Effector memory CD8-positive, alpha-beta T cell (primary cell): ENCODE measurements at places on chromosomes 4 and X.

GRCh38 chr4:95288552-95288951 is 260.2 kb downstream of the UNC5C start:
- H3K27me3 ChIP-seq, result no peaks in the 10 kb centered on the region
- H3K36me3 ChIP-seq, result no peaks in the 10 kb centered on the region
- no peak overlapping the region for H3K4me3 ChIP-seq

DNA sequence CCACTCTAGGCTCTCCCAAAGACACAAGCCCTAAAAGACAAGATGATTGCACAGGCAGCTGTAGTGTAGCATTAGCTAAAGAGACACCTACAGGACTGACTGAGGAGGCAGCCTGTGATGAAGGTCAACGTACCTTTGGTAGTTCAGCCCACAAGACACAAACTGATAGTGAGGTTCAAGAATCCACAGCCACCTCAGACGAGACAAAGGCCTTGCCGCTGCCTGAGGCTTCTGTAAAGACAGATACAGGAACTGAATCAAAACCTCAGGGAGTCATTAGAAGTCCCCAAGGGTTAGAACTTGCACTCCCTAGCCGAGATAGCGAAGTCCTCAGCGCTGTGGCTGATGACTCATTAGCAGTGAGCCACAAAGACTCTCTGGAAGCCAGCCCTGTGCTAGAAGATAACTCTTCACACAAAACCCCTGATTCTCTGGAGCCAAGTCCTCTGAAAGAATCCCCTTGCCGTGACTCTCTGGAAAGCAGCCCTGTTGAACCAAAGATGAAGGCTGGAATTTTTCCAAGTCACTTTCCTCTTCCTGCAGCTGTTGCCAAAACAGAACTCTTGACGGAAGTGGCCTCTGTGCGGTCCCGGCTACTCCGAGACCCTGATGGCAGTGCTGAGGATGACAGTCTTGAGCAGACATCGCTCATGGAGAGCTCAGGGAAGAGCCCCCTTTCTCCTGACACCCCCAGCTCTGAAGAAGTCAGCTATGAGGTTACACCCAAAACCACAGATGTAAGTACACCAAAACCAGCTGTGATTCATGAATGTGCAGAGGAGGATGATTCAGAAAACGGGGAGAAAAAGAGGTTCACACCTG is 306.3 kb downstream of the ANK2 start:
- peak overlapping the region; percentile 73 for H3K4me3 ChIP-seq
- no peaks in the 10 kb centered on the region for H3K36me3 ChIP-seq
- peak; percentile 35 for DNase-seq
- peak overlapping the region; percentile 77 for H3K27ac ChIP-seq
- H3K27me3 ChIP-seq, result no peaks in the 10 kb centered on the region
- peaks cover 23% of the 10 kb centered on the region for H3K4me1 ChIP-seq

GRCh38 chrX:47458528-47458927 is 24.5 kb downstream of the ZNF41 start:
- peaks cover 37% of the 10 kb centered on the region for H3K36me3 ChIP-seq
- H3K27ac ChIP-seq, result peak overlapping the region; percentile 79
- H3K4me1 ChIP-seq, result peaks cover 13% of the 10 kb centered on the region
- DNase-seq, result peak; percentile 28

DNA sequence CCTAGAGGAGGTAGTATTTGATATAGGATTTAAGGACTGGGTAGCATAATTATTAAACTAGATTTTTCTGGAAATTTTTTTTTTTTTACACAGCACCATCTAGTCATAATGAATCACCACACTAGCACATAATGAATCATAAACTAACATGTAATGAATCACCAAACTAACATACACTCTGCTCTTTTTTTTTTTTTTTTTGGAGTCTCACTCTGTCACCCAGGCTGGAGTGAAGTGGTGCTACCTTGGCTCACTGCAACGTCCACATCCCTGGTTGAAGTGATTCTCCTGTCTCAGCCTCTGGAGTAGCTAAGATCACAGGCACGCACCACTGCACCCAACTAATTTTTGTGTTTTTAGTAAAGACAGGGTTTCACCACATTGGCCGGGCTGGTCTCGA is 92.5 kb downstream of the FAM13A start:
- peaks cover 6% of the 10 kb centered on the region for H3K27me3 ChIP-seq
- H3K36me3 ChIP-seq, result no peaks in the 10 kb centered on the region
- H3K4me3 ChIP-seq, result no peak overlapping the region
- no peak for DNase-seq
- H3K4me1 ChIP-seq, result no peaks in the 10 kb centered on the region
- no peak overlapping the region for H3K27ac ChIP-seq

GRCh38 chrX:20372533-20372932 is 105.8 kb upstream of the RPS6KA3 start:
- DNase-seq, result no peak
- no peak overlapping the region for H3K27ac ChIP-seq
- peaks cover 2% of the 10 kb centered on the region for H3K4me1 ChIP-seq
- H3K36me3 ChIP-seq, result no peaks in the 10 kb centered on the region
- no peaks in the 10 kb centered on the region for H3K27me3 ChIP-seq

GRCh38 chr4:53786632-53787031 is 195.3 kb upstream of the LNX1 start:
- H3K4me3 ChIP-seq, result no peak overlapping the region
- H3K4me1 ChIP-seq, result no peaks in the 10 kb centered on the region
- no peaks in the 10 kb centered on the region for H3K36me3 ChIP-seq
- no peak overlapping the region for H3K27ac ChIP-seq

DNA sequence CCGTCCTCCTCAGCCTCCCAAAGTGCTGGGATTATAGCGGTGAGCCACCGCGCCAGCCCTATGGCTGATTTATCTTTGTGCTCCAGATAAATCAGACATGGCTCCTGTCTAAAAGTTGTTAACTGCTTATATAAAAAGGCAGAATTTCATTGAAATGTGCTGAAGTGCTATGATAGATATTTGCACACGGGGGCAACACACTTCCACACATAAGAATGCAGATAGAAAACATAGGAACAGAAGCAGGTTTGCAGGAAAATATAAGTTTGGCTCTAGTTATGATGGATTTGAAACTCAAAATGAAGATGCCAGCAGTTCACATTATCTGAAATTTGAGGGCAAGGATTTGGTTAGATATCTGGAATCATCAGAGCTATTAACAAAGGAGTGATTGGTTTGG is 163.1 kb upstream of the SLITRK2 start:
- no peaks in the 10 kb centered on the region for H3K27me3 ChIP-seq
- no peaks in the 10 kb centered on the region for H3K4me1 ChIP-seq
- H3K36me3 ChIP-seq, result no peaks in the 10 kb centered on the region
- no peak for DNase-seq
- no peak overlapping the region for H3K27ac ChIP-seq
- H3K4me3 ChIP-seq, result no peak overlapping the region

- H3K27ac ChIP-seq, result no peak overlapping the region
- no peaks in the 10 kb centered on the region for H3K36me3 ChIP-seq
- no peak overlapping the region for H3K4me3 ChIP-seq
- no peak for DNase-seq
- H3K27me3 ChIP-seq, result no peaks in the 10 kb centered on the region
Measured at GRCh38 chr4:85498068-85498733, 23.3 kb downstream of the ARHGAP24 start.

DNA sequence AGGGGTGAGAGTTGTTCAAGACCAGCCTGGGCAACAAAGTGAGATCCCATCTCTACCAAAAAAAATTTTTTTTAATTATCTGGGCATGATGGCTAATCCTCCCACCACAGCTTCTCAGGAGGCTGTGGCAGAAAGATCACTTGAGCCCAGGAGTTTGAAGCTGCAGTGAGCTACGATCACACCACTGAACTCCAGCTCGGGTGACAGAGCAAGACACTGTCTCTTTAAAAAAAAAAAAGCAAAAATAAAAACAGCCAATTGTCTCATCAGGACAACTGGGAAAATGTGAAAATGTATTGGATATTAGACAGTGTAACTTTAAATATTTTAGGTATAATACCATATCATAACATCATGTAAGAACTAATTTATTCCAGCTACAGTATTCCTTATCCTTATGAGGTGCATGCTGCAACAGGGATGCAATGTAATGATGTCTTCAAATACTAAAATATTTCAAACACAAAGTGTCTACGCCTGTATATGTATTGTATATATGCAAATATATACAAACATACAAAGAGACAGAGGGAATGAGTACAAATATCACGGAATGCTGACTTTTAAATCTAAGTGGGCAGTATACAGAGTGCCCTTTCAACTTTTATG is 17.2 kb downstream of the FAM13A start:
- DNase-seq, result no peak
- no peaks in the 10 kb centered on the region for H3K36me3 ChIP-seq
- H3K27me3 ChIP-seq, result peaks cover 24% of the 10 kb centered on the region
- no peak overlapping the region for H3K4me3 ChIP-seq
- H3K4me1 ChIP-seq, result no peaks in the 10 kb centered on the region

DNA sequence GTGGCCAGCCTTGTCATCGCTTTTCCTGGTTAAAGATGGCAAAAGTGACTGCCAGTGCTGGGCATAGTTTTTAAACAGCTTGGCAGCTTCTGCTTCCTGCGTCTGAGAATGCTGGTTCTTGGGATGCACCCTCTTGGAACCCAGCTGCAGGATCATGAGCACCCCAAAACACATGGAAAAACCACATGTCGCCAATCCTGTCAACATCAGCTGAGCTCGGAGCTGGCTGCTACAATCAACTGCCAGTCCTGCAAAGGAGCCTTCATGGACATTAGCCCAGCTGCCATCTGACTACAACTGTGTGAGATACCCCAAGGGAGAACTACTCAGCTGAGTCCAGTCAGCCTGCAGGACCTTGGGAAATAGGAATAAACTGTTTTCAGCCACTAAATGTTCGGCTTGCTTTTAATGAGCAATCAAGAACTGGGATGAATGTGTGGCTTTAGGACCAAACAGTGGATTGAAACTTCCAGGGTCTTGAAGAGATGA is 31.0 kb downstream of the OSTC start:
- H3K4me3 ChIP-seq, result no peak overlapping the region
- peak overlapping the region; percentile 79 for H3K27ac ChIP-seq
- H3K27me3 ChIP-seq, result no peaks in the 10 kb centered on the region
- no peaks in the 10 kb centered on the region for H3K4me1 ChIP-seq
- no peak for DNase-seq

DNA sequence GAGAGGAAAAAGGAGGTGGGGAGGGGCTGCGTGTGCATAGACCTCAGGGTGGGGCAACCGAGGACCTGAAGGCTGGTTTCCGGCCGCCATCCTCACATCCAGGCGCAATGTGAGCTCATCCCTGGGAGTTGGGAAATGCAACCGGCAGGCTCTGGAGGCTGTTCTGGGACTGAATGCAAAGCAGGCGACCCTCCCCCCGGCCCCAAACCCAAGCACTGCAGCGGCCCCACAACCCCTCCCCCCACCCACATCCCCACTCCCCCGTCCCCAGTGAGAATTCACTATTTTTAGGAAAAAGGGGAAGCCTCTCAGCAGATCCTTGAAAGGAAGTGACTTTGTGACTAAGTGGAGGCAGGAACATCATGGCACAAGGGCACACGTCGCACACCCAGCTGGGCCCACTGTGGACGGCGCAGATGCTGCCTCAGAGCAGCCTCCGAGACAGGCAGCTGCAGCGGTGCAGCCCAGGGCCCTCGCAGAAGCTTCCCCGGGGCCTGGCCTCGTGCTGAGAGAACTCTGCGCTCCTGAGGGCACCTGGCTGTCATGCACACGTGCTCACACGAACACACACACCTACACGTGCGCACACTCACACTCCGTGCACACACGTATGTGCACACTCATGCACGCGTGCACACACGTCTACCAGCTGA is 1.3 kb upstream of the PDE6B start:
- no peaks in the 10 kb centered on the region for H3K27me3 ChIP-seq
- no peaks in the 10 kb centered on the region for H3K36me3 ChIP-seq
- no peaks in the 10 kb centered on the region for H3K4me1 ChIP-seq
- no peak overlapping the region for H3K4me3 ChIP-seq
- no peak overlapping the region for H3K27ac ChIP-seq

DNA sequence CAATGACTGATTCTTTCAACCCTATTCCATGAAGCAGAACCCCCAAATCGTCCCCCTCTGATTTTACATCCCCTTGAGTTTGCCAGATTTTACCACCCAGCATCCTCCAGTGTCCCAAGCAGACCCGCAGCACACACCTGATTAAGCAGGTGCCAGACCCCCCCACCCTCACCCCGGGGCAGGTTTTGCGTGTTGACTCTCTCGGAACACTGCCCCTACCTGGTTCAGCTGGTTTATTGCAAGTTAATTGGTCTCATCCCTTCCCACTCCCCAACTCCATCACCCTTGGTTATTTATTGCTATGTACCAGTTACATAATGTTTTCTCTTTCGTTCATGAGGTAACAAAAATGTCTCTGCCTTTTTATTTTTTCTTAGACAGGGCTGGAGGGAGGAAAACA is 258.4 kb downstream of the BCOR start:
- DNase-seq, result no peak
- H3K36me3 ChIP-seq, result no peaks in the 10 kb centered on the region
- no peaks in the 10 kb centered on the region for H3K4me1 ChIP-seq
- no peaks in the 10 kb centered on the region for H3K27me3 ChIP-seq
- H3K4me3 ChIP-seq, result no peak overlapping the region
- H3K27ac ChIP-seq, result no peak overlapping the region

GRCh38 chr4:148633720-148634119 is 191.5 kb upstream of the NR3C2 start:
- no peaks in the 10 kb centered on the region for H3K27me3 ChIP-seq
- H3K4me3 ChIP-seq, result no peak overlapping the region
- no peaks in the 10 kb centered on the region for H3K36me3 ChIP-seq
- H3K27ac ChIP-seq, result no peak overlapping the region
- H3K4me1 ChIP-seq, result no peaks in the 10 kb centered on the region
- DNase-seq, result no peak
